ENCODE measurements at places on chromosomes 2 and 18. TPM values are rescaled to one million over a fixed set of nuclear protein-coding genes. Genes with fewer than 3 reads are reported as not detected.
A peak's percentile ranks its signal among the peaks of the same experiment; 100 is the strongest.

GRCh38 chr2:173122936-173123335, 47.3 kb downstream of the MAP3K20 start:
- no peak for DNase-seq

DNA sequence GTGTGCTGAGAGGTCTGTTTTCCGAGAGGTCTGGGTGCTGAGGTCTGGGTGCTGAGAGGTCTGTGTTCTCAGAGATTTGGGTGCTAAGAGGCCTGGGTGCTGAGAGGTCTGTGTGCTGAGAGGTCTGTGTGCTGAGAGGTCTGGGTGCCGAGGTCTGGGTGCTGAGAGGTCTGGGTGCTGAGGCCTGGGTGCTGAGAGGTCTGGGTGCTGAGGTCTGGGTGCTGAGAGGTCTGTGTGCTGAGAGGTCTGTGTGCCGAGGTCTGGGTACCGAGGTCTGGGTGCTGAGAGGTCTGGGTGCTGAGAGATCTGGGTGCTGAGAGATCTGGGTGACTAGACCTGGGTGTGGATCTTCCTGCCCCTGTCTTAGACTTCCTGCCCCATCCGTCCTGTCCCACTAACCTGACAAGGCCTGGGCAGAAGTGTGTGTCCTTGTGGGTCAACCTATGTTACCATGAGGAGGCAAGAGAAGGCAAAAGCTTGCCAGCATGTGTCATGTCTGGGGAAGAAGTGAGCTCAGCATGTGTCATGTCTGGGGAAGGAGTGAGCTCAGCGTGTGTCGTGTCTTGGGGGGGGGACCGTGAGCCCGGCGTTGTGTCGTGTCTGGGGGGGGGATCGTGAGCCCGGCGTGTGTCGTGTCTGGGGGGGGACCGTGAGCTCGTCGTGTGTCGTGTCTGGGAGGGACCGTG, 69.3 kb downstream of the KCNG2 start:
- no peak for DNase-seq

DNA sequence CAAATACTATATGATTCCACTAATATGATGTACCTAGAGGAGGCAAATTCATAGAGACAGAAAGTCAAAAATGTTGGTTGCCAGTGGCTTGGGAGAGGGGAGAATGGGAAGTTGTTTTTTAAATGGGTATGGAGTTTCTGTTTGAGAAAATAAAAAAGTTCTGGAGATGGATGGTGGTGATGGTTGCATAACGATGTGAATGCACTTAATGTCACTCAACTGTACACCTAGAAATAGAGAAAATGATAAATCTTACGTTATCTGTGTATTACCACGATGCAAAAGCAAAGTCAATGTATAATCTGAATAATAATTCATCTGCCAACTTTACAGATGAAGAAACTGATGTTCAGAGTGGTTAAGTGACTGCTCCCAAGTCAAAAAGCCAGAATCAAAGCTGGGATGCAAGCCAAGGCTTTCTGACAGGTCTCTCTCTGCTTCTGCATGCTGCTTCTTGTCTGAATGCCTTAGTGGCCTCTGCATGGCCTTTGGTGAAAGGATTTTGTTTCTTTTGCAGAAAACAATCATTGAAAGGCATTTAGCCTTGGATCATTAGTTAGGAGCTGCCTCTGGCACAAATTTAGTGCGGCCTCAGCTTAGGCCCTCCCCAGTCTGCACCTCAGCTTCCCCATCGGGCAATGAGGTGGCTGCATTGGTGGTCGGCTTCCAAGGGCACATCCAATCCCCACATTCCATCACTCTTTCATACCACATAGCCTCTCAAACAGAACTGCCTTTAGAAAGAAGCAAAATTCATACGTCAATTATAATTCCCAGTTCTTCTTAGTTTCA, 46.5 kb upstream of the MYCN start:
- DNase-seq = no peak

Gene CCDC178
- polyA plus RNA-seq = 2.2 TPM

- DNase-seq = peak; percentile 58
Measured at GRCh38 chr18:58754544-58755068, 83.3 kb downstream of the MALT1 start.

Gene CCDC68
- 144 TPM for polyA plus RNA-seq

Gene MYO1B
- polyA plus RNA-seq = 194 TPM

Gene RIT2
- polyA plus RNA-seq = not detected

- no peak for DNase-seq
Measured at GRCh38 chr18:72410399-72410798, 133.7 kb downstream of the CBLN2 start.

GRCh38 chr18:80190311-80190710, 57.0 kb downstream of the PARD6G start:
- no peak for DNase-seq

DNA sequence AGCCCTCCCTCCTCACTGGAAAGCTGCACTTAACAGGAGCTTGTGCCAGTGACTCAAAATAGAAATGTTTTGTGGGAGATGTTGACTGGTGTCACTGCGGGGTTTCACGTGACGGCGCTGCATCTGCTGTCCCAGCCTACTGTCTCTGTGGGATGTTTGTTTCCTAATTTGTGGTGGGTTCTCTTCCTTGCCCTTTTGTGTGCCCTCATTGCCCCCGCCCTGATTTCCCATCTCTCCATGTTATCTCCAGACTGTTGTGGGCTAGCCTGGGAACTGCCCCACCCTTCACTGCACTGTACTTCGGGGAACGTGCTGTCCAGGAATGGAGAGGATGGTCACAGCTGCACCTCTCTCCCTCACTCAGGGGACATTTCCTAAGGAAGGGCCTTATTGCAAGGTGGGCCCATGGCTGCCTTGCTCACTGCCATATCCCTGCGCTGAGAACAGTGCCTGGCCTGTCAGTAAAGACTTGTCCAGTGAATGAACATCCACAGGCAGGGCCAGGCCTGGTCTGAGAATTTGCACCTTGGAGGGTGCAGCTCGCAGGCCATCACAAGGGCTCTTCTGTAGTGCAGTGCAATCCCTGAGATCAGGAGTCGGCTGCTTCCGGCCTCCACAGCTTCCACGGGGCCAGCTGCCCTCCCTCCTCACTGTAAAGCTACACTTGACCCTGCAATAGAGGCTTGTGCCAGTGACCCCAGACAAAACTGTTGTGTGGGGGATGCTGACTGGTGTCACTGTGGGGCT, 18.1 kb downstream of the ZAP70 start:
- DNase-seq = no peak

DNA sequence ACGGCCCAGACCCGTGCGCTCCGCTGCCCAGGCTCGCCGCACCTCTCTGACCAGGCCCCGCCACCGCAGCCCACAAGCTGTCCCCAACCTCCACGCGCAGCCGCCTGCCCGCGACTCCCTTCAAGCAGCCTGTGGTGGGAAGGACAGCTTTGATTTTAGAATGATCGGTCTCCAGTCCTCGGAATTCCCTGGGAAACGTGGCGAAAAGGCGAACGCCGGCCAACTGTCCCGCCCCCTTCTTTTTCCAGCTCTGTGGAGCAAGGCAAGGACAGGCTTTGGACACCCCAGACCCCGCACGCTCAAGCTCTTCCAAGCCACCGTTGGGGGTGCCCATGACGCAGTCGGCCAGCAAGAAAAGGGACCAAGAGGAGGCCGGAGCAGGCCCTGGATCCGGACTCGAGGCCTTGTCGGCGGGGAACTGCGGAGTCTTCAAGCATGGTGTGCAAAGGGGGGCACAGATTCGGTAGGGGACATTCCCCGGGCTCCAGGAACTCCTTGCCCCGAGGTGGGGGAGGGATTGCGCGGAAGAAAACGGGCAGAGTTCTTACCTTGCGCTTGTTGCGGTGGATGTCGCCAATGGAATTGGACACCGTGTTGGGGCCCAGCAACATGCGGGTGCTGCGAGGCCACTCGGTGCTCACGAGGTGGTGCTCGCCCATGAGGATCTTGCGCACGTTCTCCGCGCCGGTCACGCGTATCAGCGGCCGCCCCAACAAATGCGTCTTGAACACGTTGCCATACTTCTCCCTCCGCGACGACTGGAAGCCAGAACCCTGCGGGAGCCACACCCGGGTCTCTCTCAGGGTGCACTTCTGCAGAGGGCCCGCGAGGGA, 4.0 kb downstream of the CYP26B1 start:
- DNase-seq = no peak

- DNase-seq = no peak
Measured at GRCh38 chr18:7322817-7323485, 92.1 kb downstream of the LRRC30 start.

GRCh38 chr2:60633615-60634014, 80.2 kb upstream of the BCL11A start:
- DNase-seq = peak; percentile 13

GRCh38 chr2:182954789-182955188, 83.5 kb downstream of the NCKAP1 start:
- no peak for DNase-seq

Gene CNGA3
- not detected for polyA plus RNA-seq

Gene FOXI3
- polyA plus RNA-seq = 0.07 TPM

- no peak for DNase-seq
Measured at GRCh38 chr18:79706658-79707057, 27.1 kb downstream of the CTDP1 start.

DNA sequence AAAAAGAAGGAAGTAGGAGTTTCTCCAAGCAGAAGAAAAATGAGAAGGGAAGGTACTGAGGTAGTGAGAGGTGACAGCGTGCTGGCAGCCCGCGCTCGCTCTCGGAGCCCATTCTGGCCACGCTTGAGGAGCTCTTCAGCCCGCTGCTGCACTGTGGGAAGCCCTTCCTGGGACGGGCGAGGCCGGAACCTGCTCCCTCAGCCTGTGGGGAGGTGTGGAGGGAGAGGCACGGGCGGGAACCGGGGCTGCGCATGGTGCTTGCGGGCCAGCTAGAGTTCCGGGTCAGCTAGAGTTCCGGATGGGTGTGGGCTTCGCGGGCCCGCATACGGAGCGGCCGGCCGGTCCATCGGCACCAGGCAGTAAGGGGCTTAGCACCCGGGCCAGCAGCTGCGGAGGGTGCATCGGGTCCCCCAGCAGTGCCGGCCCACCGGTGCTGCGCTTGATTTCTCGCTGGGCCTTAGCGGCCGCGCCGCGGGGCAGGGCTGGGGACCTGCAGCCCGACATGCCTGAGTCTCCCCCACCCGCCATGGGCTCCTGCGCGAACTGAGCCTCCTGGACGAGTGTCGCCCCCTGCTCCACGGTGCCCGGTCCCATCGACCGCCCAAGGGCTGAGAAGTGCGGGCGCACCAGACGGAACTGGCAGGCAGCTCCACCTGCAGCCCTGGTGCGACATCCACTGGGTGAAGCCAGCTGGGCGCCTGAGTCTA, 11.1 kb upstream of the CYS1 start:
- peak; percentile 86 for DNase-seq

- DNase-seq = no peak
Measured at GRCh38 chr2:121888189-121888557, 132.7 kb downstream of the TSN start.

DNA sequence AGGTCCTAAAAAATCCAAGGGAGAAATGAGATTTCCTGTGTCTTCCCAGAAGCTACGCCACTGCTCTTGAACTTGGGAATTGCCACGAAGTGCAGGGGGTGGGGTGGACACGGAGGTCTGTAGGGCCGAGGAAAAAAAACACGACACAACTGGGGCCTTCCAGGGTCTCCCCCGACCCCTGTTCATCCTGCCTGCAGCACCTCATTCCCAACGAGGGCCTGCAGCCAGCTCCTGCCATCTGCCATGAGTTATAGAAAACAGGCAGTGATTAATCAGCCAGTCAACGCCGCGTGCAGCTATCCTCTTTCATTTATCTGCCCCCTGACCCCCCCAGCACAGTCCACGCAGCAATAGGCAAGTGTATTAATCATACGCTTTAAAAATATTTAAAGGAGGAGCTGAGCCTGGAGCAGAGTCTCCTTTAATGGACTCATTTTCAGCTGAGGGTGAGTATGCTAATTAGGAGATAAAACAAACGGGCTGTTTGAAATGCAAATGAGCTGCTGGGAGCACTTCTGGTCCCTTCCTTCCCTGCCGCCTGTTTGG, 209.9 kb downstream of the TFCP2L1 start:
- DNase-seq = no peak

Gene TOGARAM2
- polyA plus RNA-seq = 6.9 TPM

- DNase-seq = no peak
Measured at GRCh38 chr2:74155830-74156229, 8.1 kb upstream of the BOLA3 start.

Gene UGT1A5
- polyA plus RNA-seq = not detected

GRCh38 chr2:121455446-121455845, 75.2 kb upstream of the RNU4ATAC start:
- no peak for DNase-seq

- DNase-seq = no peak
Measured at GRCh38 chr18:37568671-37569070, 3.1 kb upstream of the CELF4 start.

DNA sequence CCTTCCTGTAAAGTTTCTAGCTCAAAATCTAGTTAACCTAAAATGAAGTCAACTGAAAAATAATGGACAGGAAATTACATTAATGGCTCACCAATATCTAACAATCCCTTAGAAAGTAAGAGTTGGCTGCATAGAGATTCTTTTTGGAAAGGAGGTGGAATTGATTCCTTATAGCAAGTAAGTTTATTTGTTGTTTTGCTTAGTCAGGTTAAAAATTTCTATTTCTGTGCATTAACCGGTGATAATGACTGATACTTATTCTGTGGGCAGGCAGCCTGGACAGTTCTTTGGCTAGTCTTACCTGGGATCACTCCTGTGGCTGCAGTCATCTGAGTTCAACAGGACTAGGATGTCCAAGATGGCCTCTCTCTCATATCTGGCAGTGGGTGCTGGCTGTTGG, 6.9 kb upstream of the BCL2L11 start:
- DNase-seq = no peak

Gene FZD7
- polyA plus RNA-seq = 42.4 TPM

DNA sequence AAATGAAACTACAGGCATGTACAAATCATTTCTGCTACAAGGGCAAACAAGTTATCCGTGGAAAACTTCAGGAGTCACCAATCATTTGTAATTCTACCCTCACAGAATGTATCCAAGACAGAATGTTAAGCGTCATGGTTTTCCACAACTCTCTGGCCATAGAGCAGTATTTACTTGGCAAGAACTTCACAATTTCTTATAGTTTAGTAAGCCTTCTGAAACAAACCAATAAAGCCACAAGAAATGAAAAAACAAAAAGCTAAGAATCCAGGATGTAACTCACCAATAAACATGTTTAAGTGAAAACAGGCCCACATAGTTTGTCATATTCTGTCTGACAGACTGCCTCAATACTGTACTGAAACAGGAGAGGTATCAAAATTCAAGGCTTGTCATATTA, 70.3 kb downstream of the LNPK start:
- DNase-seq = no peak

DNA sequence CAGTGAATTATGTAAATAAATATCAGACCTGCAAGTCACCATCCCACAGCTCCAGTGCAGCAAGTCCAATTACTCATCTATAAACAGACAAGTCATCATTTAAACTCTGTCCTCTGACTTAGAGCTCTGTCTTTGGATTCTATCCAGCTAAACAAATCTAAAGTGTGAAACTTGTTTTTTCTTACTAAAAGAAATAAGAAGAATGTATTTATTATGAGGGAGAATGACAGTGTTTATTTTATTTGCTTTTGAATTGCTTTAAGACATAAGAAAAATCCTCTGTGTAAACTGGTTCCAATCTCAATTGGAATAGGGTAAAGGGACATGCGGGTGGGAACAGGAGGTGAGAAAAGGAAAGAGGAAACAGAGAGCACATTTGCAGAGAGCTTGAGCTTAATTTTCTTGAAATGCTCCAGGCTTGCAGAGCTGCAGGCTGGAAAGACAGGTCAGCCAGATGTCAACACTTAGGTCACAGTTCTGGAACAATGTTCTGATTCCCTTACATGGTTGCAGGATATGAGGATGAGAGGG, 355.8 kb downstream of the MEIS1 start:
- no peak for DNase-seq

Measured in left lung (tissue), 14 donors.